ENCODE measurements at places on chromosomes 2 and 18.

DNA sequence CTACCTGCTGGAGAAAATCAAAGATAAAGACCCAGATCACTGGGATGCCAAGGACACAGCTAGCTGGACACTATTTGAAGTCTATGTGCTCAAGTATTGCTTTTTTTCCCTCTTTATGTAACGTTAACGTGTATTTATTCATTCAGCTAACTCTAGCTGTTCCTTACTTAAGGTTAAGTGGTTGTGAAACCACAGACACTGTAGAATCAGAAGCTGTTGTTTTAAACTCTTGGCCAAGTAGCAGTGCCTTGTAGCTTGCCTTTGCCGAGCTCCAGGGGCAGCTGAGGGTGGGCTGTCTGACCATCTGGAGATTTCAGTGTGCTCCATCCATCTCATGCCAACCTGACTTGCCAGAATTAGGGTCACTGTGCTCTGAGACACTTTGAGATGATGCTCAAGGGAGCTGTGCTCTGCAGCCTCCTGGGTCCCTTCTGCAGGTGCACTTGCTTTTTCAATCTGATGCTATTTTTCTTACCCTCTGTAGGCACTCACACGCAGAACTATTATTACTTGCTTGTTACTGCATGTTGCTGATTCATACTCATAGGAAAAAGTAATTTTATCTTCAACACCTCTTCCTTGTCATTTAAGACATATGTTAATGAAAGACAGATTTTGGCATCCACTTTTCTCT lies 116.2 kb downstream of the METTL8 start:
- DNase-seq = no peak

GRCh38 chr18:26821181-26821580 lies 44.3 kb downstream of the AQP4 start:
- no peak for DNase-seq

- no peak for DNase-seq
Measured at GRCh38 chr2:16584084-16584483, 81.5 kb downstream of the CYRIA start.

DNA sequence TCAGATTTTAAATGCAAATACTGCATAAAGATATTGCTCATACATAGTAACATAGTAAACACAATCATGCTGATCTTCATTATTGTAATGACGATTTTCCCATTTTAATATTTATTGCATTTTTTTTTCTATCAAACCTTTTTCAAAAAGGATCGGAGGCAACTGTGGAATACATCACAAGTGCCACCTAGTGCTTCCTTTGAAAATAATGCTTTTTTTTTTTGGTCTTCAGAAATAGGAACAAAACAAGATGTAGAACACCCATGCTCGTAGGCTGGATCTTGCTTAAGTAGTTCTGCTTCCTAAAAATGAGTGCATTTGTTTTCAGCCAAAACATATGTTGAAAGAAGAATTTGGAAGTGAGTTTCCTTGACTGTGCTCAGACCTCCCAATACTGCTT lies 35.7 kb upstream of the GPR155 start:
- no peak for DNase-seq

GRCh38 chr2:10460366-10460796 lies 12.3 kb upstream of the ODC1 start:
- no peak for DNase-seq

- DNase-seq = no peak
Measured at GRCh38 chr2:1743396-1744150, 742 bp downstream of the PXDN start.

GRCh38 chr2:24461685-24462084 lies 29.4 kb upstream of the NCOA1 start:
- no peak for DNase-seq

DNA sequence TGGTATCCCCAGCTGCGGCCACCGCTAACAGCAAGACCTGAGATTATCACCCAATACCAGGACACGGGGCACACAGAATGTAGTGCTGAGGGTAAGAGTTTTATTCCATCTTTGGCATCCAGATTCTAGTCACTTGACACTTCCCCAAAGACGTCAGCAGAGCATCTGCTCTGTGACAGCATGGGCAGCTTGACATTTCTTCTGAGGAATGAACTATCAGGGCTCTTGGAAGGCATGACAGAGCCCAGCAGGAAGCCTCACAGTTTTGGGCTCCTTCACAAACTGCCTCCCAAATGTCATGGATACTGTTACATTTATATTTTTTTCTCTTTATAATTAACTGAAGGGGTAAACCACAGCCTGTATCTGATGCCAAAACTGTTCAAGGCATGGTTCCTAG lies 1010.7 kb downstream of the TDRD15 start:
- DNase-seq = no peak

DNA sequence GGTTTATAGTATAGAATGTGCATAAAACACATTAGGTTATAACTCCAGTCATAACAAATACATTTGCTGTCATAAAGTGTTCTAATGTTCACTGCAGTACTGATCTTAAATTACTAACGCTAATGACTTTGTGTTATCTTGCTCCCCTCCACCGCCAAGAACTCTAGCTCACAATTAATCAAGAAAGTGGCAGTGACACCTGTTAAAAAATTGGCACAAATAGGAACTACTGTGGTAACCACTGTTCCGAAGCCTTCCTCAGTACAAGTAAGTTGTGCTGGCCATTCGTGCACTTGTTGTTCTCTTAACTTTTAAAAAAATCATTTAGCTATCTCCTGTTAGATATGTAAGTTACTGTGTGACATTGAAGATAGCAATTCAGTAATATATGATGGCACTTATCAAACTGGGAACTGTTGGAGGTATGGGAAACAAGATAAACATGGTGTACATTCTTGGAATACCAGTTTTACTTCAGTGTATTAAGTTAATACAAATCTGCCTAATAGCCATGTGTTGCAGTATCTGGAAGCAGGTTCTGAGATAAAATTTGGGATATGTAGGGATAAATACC lies 41.2 kb downstream of the TAF4B start:
- DNase-seq = no peak

- no peak for DNase-seq
Measured at GRCh38 chr2:15471606-15472005, 89.5 kb downstream of the NBAS start.

- no peak for DNase-seq
Measured at GRCh38 chr18:74251297-74252038, 40.3 kb downstream of the CYB5A start.

- DNase-seq = no peak
Measured at GRCh38 chr2:128275498-128276045, 43.1 kb downstream of the HS6ST1 start.

DNA sequence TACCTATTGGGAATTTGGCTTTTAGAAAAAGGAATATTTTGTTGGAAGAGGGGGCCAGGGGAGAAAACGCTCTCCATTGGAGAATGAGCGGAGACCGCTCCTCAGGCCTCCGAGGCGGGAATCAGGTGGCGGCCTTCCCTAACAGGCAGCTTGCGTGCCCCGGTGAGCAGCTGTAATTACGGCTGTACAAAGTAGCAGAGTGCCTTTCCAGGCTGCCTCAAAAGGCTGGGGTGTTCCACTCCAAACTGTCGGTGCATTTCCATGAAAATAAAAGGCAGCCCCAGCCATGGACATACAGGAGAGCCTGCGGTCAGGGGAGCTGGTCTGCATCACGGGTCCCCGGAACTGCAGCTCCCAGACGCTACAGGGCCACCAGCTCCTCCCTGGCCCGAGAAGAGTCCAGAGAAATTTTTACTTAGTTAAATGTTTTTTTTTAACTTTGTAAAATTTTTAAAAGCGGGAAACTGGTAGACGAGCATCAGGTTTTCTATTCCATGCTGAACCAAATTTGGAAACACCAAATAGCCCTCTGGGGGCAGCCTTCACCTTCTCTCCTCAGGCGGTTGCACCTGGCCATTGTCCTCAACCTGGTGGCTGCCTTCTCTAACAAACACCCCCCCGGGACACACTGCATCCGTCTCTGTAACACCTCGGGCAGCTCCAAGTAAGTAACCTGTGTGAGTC lies 209.3 kb upstream of the SALL3 start:
- no peak for DNase-seq

DNA sequence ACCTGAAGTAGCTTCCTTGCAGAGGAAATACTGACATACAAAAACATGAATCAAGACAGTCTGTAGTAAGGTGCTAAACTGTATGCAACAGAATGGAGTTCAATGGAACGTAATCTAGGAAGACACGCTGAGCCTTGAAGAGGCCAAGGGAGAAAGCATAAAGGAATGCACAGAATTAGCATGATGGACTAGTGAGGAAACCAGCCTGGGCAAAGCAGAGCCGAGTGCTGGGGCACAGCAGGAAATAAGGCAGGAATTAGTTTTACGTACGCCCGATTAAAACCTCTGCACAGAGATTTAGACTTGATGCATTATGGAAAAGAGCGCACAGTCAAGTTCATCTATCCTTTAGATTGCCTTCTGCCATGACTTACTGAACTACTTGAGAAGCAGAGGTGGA lies 200.3 kb downstream of the DLGAP1 start:
- no peak for DNase-seq

Data from activated T-helper 1 cell treated with Interleukin-2 at 50 U/mL for 16 hours (primary cell).